ENCODE measurements at places on chromosomes 7 and 10.

DNA sequence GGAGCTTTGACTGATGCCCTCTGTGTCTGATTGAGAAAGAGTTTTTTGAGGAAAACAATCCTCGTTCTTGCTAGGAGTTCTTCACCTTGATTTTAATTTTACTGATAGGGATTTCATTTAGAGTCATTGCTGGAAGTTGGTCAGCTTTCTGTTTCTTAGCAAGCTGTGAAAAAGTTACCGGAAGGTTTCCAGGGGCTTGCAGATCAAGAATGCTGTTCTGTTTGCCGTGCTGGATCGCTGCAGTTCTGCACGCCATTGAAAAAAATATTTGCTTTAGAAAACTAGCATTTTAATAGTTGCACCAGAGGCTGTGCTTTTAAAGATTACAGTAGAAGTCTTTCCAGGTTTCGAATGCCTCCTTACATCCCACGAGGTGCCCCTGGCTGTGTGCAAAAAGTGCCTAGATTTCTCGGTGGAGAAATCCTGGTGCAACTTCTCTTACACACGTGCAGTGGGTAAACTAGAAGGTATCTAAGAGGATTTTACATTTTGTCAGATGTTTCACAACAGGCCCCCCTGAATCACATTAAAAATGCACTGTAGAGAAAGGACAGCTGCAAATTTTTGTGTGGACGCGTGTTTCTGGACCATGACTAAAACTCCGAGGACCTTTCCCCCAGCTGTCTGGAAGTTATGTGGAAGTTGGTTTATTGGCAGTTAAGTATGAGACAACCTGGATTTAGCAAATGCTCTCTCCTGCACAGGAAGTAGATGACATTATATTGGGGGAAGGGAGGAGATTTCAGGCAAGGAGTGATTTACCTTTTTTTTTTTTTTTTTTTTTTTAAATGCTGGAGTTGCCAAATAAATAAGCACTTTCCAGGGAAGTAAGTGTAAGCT lies 5.8 kb downstream of the TCF7L2 start:
- DNase-seq, result peak; percentile 65

DNA sequence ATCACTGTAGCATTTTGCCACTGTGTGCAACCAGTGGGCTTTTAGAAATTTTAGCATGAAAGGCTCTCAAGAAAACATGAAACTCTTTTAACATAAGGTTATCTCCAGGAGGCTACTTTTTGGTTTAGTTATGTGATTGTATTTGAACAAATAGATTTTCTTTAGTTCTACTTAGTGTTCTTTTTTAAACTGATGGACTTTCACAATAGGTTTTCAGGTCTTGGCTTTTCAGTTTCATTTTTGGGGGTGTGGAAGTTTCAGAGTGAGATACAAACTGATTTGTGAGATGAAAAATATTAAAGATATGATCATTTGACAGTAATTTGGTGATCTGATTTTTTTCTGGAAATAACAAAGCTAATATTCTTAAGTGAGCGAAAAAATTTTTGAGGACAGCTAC lies 344.1 kb downstream of the PHF14 start:
- DNase-seq, result no peak

DNA sequence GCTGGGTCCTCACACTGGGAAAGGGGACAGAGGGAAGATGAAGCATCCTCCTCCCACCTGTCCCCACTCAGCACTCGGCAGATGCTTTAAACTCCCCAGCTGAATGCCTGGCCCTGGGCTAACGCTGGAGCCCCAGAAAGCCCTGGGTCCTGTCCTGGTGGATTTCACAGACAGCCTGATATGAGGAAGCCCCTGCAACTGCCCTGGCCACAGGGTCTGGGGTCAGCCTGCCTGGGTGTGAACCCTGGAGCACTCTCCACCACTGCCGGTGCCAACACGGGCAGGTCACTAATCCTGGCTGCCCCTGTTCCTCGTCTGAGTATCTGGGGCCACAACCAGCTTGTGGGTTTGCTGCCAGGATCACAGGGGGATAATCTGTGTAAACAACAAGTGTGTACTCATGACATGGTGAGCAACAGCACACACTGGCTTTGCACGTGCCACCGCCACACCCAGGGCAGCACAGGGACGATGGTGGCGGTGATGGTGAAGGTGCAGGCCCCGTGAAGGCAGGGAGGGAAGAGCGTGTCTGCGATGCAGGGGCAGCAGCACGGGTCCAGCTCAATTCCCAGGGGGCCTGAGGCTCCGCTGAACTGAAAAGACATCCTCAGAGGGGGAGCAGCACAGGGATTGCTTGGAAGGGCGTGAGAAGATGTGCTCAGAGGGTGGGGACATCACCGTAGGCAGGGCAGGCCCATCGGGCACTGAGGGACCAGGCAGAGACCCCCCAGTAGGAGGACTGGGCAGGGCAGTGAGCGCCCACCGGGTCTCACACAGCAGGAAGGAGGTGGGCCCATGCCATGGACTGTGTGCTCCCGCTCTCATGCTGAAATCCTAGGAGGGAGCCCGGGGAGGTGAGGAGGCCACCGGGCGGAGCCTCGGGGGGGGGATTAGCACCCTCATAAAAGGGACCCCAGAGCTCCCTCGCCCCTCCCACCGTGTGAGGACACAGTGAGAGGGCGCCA lies 238.7 kb downstream of the MAD1L1 start:
- no peak for DNase-seq

DNA sequence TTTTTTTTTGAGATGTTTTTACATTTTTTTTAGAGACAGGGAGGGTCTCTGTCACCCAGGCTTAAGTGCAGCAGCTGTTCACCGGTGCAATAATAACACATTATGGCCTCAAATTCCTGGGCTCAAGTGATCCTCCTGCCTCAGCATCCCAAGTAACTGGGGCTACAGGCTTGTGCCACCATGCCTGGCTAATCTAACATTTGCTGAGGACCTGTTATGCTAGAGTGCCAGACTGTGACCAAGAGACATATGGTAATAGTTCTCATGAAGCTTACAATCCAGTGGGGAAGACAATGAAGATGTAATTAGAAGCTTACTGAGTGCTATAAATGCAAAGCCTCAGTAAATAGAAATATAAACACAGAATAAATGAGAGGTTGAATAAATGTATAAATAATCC lies 17.6 kb upstream of the ORC5 start:
- DNase-seq, result no peak

DNA sequence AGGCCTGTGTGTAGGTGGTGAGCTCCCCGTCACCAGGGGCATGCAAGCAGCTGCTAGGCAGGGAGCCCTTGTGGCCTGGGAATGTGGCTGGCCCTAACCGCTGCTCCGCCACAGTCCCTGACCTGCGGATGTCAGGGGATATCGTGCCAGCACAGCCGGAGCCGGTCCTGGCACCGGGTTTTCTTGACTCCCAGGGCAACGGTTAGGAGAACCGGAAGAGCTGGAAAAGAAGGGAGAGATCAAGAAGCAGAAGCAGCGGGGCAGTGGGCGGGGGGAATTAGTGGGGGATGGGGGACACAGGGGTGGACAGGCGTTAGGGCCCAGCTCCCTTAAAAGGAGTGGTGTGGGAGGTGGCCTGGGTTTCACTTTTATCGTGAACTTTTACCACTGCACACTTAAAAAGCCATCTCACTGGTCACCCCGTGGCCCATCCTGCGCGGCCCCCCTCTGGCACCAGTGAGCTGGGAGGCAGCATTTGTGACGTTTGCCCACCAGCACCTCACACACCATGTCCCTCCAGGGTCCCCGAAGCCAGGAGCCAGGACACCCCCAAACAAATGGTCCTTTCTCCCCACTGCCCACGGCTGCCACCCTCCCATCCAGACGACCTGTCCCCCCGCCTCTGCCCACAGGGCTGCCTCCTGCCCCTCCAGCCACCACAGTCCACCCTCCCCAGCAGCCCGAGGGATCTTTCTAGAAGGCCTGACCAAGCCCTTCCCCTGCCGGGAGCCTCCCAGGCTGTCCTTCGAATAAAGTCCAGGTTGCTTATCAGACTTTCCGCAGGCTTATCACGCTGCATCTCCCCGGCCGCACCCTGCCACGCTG lies 1.8 kb upstream of the MICALL2 start:
- peak; percentile 59 for DNase-seq

DNA sequence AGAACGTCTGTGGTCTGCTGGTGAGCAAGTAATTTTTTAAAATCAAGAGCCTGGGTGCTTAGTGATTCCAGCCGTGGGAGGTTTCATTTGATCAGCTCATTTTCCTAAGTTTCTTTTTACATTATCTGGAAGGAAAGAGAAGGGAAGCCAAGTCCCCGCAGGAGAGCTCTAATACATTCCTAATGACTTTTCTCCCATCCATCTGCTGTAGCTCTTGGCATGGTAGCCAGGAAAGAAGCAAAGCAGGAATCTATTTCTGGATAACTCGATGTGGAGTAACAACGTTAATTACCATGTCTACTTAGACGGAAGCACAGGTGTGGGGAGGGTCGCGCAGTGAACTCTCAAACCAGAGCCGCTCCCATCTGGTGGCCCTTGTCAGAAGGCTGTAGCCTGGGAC lies 121.9 kb downstream of the PAXIP1 start:
- DNase-seq, result no peak
